ENCODE measurements at places on chromosomes 3 and 15.
A peak's percentile ranks its signal among the peaks of the same experiment; 100 is the strongest.

GRCh38 chr3:38247366-38248035 is 18.1 kb upstream of the SLC22A13 start:
- DNase-seq, result no peak

- DNase-seq, result peak; percentile 85
Measured at GRCh38 chr15:70308011-70308734, 210.5 kb upstream of the TLE3 start.

- no peak for DNase-seq
Measured at GRCh38 chr3:148923592-148923991, 58.5 kb downstream of the CPA3 start.

- DNase-seq, result peak; percentile 12
Measured at GRCh38 chr3:129398803-129399144, 29.7 kb downstream of the EFCAB12 start.

DNA sequence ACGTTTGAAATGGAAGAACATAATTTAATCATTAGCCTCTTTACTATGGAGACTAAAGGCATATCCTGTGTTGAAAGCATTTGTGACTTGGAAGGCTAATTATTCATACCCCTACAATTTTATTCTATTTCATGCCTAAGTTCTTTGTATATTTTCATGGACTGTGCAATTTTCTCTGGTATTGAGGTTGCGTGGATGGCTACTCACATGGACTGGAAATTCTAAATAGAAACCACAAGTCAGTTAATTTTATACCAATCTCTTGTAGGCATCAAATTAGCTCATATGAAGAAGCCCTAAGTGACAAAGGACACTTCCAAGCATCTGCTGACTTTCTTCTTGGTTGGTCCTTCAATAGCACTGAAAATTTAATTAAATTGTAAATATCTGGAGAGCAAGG is 1353.5 kb downstream of the ROBO1 start:
- no peak for DNase-seq

DNA sequence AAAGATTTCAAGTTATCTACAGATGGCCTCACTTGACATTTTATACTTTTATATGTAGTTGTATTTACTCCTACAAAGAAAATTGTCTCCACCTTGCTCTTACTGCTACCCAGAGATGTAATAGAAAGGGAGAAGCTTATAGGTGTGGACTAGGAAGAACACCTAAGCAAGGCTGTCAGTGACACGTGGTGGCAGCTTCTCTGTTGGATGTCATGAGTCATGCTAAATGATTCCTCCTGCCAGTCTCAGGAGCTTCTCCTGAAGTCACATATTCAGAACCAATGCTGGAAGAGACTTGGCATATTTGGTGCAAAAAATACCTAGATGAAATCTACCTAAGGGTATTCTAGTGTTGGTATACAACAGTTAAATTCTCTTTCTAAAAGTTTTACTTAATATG is 184.7 kb downstream of the LRRC3B start:
- DNase-seq, result no peak

DNA sequence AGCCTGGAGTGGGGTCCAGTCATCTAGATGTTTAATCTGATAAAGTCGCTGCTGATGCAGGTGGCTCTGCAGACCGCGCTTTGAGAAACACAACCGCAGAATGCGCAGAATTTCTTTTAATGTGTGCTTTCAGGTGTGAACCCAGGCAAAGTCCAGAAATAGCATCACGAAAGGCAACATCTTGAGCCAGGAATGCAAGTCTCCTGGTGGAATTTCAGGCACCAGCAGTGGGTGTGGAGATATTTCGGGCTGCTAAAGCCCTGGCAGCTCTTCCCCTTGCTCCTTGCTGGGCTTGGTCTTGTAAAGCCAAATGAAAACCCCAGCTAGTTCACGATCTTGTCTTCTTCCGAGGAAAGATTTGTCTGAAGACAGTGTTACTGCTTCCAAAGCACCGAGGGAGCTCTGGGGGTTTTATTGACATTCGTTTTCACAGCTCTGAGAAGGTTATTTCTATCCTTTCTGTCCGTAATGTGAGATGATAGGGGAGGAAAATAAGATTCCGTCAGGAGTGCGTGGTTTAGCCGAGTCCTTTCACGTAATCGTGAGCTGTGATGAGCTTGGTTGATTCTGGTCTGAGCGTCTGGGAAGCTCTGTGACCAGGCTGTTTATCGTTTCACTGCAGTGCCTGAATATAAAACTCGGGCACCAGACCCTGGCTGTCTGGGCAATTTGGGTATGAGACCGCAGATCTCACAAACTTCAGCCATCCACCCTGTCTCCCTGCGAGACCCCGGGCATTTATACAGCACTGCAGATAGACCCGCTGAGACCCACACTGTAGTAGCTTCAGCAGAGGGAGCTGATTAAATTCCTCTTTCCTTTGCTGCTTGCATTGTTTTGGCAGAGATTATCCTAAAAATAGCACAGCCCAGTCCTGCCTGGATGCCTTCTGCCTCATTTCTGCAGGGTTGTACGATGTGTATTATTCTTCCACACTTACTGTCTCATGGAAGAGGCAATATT is 67.0 kb upstream of the SLC25A26 start:
- DNase-seq, result no peak

DNA sequence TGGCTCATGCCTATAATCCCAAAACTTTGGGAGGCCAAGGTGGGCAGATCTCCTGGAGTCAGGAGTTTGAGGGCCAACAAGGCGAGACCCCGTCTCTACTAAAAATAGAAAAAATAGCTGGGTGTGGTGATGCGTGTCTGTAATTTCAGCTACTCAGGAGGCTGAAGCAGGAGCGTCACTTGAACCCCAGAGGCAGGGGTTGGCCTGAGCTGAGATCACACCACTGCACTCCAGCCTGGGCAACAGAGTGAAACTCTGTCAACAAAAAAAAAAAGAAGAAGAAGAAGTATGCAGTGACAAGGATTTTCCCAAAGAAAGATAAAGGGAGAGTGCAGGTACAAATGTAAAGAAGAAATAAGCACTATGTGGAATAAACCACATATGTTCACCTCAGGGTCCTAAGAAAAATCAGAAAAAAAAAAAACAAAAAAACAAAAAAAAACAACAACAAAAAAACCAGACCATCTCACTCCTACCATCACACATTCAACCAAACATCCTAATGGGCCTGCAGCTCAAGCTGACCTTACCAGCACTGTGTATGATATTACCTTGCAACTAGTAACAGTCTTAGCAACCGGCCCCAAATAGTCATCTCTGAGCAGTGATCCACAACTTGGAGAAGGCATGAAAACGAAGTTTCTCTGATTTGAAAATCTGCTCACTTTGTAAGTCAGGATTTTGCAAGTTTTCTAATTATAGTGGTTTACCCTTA is 296.7 kb upstream of the PROK2 start:
- DNase-seq, result no peak

GRCh38 chr3:117366574-117366973 is 657.0 kb downstream of the TUSC7 start:
- no peak for DNase-seq

DNA sequence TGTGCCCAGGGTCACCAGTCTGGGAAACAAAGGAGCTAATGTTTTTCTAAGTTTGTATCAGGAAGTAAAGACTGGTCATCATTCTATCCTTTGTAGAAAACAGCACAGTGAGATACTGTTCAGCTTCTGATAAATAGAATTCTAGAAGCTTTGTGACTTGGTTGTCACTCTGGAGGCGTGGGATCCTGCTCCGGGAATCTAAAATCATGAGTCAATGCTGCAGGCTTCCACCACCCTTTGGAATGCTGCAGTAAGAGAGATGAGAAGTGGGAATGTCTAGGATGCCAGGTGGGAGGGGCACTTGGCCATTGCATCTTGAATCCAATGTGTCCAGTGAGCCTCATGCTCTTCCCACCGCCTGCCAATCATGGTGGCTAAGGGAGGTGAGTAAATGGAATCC is 40.9 kb downstream of the SAMMSON start:
- DNase-seq, result no peak

DNA sequence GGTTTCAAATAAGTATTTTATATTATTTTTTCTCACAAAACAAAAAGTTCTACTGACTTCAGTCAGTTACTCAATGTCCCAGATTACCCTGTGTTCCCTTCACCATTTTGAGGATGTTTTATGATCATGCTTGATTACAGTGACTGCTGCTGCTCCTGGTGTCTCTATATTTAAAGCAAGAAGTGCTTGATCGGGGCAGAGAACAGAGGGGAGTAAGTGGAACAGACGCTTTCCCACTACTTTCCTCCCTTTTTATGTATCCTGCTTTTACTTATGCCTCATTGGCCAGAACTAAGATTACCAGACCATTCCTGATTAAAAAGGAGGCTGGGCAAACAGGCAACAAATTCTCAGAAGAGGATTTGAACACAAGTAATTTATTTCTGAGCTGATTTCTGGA is 612.1 kb downstream of the VGLL3 start:
- DNase-seq, result no peak

DNA sequence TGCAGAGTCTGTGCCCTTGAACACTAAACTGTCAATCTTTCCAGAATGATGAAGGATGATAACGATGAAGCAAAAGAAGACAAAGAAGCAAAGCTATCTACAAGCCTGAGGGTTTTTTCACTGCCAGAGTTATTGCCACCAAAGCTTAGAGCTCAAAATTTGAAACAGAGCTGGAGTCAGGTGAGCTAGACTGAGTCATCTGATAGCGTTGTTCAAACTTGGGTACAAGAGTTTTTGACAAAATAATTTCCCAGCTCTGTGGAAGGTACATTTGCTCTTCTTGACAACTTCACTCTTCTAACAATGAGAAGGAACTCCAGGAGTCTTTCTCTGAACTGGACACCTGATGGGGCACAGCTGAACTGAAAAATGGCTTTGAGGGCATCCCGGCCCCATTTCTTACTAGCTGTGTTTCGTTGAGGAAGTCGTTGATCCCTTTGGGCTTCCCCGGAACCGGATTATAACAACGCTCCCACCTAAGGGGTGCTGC is 715 bp downstream of the MCCC1 start:
- no peak for DNase-seq

- peak; percentile 31 for DNase-seq
Measured at GRCh38 chr3:157865352-157866000, 240.7 kb downstream of the SHOX2 start.

GRCh38 chr3:101729586-101729985 is 5.2 kb downstream of the CEP97 start:
- no peak for DNase-seq

DNA sequence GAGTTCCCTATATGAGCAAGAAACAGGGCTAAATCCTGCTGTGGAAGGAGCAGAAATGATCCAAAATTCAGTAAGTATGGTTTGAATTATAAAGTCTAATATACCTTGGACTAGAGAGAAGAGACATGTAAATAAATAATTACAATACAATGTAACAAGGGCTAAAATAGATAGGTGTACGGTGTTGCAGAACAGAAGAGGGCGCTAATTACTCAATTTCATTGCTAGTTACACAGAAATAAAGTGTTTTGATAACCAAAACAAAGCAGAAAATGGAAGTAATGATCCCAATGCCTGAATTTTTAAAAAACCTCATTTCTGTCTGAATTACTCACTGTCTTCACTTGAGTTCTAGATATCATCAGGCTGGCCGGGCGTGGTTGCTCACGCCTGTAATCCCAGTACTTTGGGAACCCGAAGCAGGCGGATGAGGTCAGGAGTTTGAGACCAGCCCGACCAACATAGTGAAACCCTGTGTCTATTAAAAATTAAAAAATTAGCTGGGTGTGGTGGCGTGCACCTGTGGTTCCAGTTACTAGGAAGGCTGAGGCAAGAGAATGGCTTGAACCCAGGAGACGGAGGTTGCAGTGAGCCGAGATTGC is 8.3 kb upstream of the PLCH1 start:
- no peak for DNase-seq

DNA sequence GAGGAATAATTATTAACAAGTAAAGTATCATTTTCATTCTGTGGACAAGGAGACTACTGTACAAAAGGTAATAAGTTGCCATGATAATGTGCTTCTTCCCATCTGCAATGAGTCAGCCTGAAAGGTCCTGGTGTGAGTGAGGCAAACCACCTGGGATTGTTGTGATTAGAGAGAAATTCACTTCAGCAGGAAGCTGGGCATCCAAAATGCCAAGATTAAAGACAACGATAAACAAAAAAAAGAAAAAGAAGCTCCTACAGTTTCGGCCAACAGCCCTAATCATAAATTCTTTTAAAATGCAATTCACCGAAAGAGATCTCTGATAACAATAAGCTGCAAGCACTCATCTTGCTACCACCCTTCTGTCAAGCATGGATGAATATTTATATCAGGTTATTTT is 507.8 kb downstream of the TUSC7 start:
- no peak for DNase-seq

DNA sequence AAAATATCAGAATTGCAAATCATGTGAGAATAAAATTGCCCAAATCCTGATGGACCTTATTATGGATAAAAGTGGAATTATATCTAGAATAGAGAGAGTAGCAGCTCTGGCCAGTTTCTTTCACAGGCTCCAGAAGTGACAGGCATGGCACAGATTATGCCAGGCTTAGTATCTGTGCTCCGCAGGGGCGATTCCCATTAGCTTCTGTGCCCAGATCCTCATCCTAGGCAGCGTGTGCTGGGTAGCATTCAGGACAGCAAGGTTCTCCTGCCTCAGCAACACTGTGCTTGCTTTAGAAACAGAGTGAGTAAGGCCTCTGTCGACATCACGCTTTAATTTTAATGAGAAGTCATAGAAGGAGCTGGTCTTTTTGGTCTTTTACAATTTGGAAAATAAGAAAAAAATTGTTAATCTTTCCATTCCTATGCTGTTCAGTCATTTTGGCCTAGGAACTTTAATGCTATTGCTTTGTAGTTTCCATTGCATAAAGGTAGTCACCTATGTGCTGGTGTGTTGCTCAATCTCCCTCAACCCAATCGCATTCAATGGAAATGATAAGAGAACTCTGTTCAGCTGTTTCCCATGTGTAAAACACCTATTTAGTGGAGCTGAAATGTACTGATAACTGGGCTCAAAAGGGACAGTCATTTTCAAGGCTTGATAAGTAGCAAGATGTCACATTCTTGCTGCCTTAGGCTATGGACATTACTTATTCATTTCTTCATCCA is 770.1 kb downstream of the AGBL1 start:
- no peak for DNase-seq

- DNase-seq, result no peak
Measured at GRCh38 chr3:124843506-124844177, 43.5 kb downstream of the ITGB5 start.

GRCh38 chr3:141708367-141708766 is 29.7 kb upstream of the RNF7 start:
- peak; percentile 65 for DNase-seq

GRCh38 chr3:147940405-147941193 is 531.4 kb downstream of the ZIC1 start:
- no peak for DNase-seq

DNA sequence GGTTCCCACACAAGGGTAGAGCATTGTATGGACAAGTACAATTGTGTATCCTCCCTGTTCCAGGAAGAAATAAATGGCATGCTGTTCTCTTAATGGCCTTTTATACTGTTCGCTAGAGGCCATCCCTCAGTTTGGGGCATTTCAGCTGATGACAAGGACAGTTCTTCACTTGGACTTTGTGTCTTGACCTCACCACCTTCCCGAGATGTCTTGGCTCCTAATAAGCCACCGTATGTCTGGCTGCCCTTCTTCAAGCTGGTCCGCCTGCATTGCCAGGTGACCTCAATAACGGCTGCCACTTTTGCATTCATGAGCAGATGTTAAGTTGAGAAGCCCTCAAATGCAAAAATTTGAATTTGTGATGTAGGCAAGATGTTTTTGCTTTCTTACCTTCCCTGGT is 24.1 kb downstream of the ZBTB38 start:
- no peak for DNase-seq

GRCh38 chr3:177810162-177810623 is 612.9 kb upstream of the TBL1XR1 start:
- DNase-seq, result peak; percentile 46

Data from CD14-positive monocyte (primary cell).